ENCODE measurements at places on chromosomes 6 and 20. TPM values are rescaled to one million over a fixed set of nuclear protein-coding genes. Genes with fewer than 3 reads are reported as not detected.

Gene TNFRSF6B
- polyA plus RNA-seq, result 2.8 TPM

Gene OSER1
- polyA plus RNA-seq, result 49.4 TPM

Gene PCK1
- 16.6 TPM for polyA plus RNA-seq

Gene PCSK2
- 0.62 TPM for polyA plus RNA-seq

Gene MOG
- not detected for polyA plus RNA-seq

Gene DEK
- polyA plus RNA-seq, result 192 TPM

Gene ALDH8A1
- 28.0 TPM for polyA plus RNA-seq

Gene NFATC2
- polyA plus RNA-seq, result 1.7 TPM

Gene OR5V1
- not detected for polyA plus RNA-seq

Gene KATNA1
- 27.9 TPM for polyA plus RNA-seq

Gene PRKN
- polyA plus RNA-seq, result 9.9 TPM

Gene COL12A1
- 68.6 TPM for polyA plus RNA-seq

Gene C2
- polyA plus RNA-seq, result 3.3 TPM

Gene HFE
- polyA plus RNA-seq, result 6.3 TPM

Gene BACH2
- 9.9 TPM for polyA plus RNA-seq

Gene PRDM13
- not detected for polyA plus RNA-seq

Gene PPP1R16B
- 7.3 TPM for polyA plus RNA-seq
